ENCODE measurements at places on chromosomes 5 and 9.
A peak's percentile ranks its signal among the peaks of the same experiment; 100 is the strongest.

- DNase-seq: no peak
Observed at GRCh38 chr5:136137497-136138220, 5.0 kb downstream of the SMAD5 start.

GRCh38 chr5:133957080-133957479, 11.3 kb downstream of the C5orf15 start:
- DNase-seq: no peak

DNA sequence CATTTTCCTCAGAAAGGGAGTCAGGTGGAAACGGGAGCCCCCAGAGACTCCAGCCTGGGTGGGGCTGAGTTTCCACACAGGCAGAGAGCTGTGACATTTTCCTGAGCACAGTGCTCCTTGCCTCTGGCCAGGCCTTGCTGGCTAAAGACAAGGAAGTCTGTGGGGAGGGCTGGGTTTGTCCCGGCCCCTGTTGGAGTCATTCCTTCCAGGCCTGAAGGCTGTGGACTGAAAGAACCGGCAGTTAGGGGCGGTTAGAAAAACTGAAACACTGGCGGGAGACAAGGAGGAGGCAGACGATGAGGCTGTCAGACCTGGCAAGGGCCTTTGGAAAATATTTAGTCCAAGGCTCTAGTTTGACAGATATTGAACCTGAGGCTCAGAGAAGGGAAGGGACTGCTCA, 29.9 kb downstream of the COL15A1 start:
- no peak for DNase-seq

DNA sequence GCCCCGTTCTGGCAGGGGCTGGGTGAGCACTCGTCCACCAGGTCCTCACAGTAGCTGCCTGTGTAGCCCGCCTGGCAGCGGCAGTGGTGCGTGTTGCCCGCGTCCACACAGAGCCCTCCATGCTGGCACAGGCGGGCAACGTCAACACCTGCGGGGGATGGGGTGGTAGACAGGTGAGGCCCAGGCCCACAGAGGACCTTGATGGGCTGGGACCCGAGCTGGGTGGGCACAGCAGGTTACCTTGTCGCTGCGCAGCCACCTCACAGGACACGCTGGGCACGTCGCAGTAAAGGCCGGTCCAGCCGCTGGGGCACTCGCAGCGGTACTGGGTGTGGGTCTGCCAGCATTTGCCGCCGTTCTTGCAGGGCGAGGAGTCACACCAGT, 25.1 kb upstream of the SEC16A start:
- DNase-seq: no peak

DNA sequence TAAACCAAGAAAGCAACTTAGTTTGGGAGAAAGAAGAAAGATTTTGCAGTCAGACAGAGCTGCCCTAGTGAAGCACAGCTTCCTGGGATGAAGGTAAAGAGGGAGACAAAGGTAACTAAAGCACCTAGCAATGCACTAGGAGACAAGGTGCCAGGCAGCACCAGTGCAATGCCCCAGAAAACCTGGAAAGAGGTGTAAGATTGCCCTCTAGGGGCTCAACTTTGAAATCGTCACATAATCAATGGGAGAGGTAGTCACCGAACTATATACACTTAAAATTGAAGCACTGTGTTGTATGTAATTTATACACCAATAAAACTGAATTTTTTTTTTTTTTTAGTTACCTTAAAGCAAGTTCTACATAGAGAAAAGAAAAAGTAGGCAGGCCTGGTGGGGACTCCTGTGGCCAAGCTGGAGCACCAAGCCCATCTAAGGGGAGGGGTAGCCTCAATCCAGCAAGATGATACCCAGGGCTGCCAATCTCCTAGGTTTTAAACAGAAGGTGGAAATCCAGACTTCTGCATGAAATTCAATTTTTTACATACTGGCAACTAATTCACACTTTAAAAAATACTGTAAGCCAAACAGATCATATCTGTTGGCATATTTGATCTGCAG, 48.2 kb downstream of the CDK5RAP2 start:
- no peak for DNase-seq

GRCh38 chr5:150122158-150122510, 33.5 kb downstream of the PDGFRB start:
- DNase-seq: no peak

GRCh38 chr5:53095931-53096525, 13.5 kb downstream of the MOCS2 start:
- DNase-seq: peak; percentile 41

- no peak for DNase-seq
Observed at GRCh38 chr5:167731951-167732350, 559.5 kb upstream of the WWC1 start.

GRCh38 chr5:171808951-171809350, 23.3 kb downstream of the SMIM23 start:
- no peak for DNase-seq

- no peak for DNase-seq
Observed at GRCh38 chr5:108797986-108798385, 50.3 kb downstream of the FER start.

- no peak for DNase-seq
Observed at GRCh38 chr5:148827723-148828122, 1.3 kb downstream of the ADRB2 start.

DNA sequence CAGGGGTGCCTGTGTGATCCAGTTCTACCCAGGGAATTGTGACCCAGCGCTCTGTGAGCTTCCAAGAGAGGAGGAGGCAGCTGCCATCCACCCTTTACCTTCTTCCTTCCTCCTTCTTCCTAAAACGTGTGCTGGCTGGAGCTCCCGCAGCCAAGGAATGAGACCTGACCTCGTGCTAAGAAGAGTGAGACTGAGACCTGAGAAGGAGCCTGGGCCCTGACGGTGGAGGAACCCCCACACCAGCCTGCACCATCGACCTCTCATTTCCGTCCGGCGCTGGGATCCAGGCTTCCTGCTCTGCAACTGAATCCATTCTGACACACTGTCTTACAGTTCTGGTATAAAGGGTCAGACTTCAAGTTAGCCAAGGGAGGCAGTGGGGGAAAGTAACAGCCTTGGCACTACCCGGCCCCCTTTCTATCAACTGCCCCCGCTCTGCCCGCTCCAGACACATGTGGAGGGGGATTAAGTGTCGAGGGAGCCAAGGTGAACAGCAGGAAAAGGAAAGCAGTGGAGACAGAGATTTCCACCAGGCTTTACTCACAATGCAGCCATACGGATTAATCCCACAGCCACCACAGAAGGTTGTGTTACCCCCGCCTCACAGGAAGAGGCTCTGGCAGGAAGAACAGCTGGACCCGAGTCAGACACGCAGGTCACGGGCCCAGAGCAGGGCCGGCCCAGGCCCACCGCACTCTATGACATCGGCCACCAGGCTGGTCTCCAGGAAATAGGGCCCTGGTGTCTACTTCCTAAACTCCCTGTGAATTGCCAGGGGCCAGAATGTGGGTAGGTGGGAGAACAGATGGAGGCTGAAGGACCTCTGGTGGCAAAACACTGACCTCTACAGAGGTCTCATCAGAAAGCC, 15.8 kb downstream of the MGAT1 start:
- DNase-seq: no peak
